D721Med (cell line): ENCODE measurements at places on chromosomes 1 and 21.
A peak's percentile ranks its signal among the peaks of the same experiment; 100 is the strongest.

DNA sequence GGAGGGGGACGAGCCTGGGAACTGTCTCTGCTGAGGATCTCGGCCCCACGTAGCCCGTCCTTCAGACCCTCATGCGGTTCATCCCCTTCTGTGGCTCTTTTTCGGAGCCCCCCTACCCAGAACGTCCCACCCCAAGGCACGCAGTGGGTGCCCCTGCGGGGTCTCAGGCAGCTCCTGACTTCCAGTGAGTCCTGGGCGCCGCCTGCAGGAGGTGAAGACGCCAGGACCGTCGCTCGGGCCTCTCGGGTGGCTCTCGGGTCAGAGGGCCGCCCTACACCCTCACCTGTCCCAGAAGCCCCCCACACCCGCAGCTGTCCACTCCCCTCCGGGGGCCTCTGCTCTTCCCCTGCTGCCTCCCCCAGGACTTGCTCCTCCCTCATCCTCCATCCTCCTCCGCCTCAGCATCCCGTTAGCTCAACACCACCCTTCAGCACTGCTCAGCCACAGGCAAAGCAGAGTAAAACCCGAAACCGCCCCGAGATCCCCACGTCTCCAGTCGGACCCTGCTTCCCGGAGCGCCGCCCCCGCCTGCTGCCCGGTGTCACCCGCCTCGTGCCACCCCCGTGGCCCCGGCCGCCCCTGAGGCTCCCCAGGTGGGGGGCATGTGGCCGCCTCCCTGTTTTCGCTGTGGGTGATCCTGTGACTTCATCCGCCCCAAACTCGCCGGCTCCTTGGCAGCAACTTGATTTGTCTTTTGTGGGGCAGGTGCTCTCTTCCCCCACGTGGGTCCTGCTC lies 13.3 kb upstream of the POFUT2 start:
- no peak for DNase-seq

- no peak for DNase-seq
Measured at GRCh38 chr1:95572962-95573361, 339.0 kb downstream of the RWDD3 start.

DNA sequence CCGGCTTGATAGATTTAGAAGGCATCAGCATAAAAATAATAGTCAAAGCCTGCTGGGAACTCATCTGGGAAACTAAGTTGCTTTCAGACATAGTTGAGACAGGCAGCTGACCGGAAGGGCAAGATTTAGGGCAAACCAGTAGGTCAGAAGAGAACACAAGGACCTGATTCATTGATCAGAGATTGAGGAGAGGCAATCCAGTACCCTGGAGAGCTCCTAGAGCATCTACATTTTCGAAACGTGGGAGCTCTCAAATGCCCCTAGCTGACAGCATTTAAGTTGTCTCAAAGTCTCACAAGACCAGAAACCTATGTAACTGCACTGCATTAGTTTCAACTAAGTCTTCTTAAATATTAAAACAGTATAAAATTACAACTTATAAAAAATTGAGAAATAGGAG lies 22.9 kb upstream of the MTF2 start:
- DNase-seq: no peak

- DNase-seq: no peak
Measured at GRCh38 chr1:15826810-15827507, 19.5 kb upstream of the UQCRHL start.

- no peak for DNase-seq
Measured at GRCh38 chr1:41380195-41380594, 19.0 kb downstream of the FOXO6 start.

DNA sequence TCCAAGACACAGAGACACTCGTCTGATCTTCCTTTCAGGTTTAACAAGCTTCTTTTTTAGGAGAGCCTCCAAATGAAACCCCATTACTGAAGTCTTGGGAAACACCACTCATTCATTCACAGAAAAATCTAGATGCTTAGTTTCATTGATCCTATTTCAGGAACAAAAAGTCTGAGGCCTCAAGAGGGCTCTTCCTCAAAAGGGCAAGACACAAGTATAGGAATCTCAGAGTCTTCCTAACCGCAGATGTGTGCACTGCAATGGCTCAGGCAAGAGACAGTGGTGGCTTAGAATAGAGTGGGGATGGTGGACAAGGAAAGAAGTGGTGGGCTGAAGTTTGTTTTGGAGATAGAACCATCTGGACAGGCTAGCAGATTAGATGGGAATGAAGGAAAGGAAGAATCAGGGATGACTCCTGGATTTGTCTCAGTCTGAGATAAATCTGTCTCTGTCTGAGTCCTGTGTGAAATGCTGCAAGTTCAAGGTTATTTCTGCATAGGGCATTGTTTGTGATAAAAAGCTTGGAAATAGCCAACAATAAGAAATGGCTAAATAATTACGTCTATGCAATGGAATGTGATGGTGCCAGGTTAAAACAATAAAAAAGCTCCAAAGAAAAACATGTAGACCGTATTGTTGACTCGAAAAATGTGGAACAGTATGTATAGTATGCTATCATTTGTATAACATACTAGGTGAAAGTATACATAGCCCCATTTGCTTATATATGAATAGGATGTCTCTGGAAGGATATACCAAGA lies 8.9 kb upstream of the CTSE start:
- DNase-seq: no peak

DNA sequence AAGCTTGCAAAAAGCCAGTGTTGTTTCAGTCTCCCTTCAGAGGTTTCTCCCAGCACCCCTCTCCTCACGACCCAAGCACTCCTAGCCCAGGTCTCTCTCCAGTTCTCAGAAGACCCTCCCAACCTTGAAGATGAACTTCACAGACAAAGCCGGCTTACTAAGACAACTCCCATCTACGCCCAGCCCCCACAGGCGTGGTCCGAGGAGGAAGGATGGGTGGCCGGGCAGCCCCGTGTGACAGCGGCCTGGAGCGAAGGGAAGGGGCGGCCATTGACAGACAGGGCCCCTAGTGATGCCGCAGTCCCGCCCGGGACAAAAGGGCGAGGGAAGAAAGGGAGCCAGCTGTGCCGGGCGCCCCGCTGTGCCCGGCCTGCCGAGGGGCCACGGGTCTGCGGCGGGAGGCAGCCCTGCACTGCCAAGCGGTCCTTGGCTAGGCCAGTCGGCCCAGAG lies 6.9 kb downstream of the PAX7 start:
- no peak for DNase-seq

DNA sequence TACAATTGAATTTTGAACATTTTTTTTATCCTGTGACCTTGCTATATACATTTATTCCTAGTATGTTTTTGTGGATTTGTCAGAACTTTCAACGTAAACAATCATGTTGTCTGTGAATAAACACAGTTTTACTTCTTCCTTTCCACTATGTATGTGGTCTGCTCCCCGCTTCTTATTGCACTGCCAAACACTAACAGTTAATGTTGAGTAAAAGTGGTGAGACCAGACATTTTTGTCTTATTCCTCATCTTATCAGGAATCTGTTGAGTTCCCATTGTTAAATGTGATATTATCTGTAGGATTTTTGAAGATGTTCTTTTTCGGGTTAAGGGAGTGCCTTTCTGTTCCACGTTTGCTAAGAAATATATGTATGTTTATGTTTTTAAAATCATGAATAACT lies 45.9 kb downstream of the CAMSAP2 start:
- DNase-seq: no peak

DNA sequence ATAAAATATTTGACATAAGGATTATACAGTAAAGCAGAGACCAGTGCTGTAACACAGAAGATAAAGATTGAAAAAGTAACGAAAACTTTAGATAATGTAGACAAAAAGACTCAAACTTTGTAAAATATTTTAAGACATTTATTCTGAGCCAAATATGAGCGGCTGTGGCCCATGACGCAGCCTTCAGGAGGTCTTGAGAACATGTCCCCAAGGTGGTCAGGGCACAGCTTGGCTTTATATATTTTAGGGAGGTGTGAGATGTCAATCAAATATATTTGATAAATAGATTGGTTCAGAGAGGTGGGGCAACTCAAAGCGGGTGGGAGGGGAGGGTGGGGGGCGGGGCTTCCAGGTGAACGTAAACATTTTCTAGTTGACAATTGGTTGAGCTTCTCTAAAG lies 81.2 kb downstream of the WDR4 start:
- DNase-seq: no peak

DNA sequence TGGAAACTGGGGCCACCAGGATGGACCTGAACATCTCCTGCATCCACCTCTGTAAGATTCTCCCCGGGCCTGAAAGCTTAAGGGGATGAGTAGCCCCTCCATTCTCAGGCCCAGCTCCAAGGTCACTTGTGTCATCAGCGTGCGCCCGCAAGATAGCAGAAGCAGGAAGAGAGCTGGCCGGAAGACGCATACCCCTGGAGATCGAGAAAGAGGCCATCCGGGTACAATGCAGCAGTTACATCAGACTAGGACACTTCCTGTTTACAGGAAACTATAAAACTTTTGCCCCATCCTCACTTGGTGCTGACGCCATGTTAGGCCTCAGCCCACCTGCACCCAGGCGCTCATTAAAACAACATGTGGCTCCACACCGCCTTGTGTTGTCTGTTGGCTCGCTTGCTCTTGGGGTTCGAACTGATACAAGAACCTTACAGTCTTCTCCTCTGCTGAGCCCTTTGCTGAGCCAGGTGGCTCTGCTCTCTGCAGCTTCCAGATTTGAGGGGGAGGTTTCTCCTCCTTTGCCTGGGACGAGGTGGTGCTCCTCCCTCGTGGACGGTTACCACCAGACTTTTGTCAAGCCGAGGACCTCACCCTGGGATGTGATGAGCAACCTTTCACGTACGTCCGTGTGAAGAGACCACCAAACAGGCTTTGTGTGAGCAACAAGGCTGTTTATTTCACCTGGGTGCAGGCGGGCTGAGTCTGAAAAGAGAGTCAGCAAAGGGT lies 277.5 kb upstream of the C1orf174 start:
- DNase-seq: no peak

GRCh38 chr1:186741640-186742039 lies 61.4 kb upstream of the PTGS2 start:
- no peak for DNase-seq

GRCh38 chr1:247390116-247390791 lies 25.7 kb upstream of the NLRP3 start:
- DNase-seq: peak; percentile 89

DNA sequence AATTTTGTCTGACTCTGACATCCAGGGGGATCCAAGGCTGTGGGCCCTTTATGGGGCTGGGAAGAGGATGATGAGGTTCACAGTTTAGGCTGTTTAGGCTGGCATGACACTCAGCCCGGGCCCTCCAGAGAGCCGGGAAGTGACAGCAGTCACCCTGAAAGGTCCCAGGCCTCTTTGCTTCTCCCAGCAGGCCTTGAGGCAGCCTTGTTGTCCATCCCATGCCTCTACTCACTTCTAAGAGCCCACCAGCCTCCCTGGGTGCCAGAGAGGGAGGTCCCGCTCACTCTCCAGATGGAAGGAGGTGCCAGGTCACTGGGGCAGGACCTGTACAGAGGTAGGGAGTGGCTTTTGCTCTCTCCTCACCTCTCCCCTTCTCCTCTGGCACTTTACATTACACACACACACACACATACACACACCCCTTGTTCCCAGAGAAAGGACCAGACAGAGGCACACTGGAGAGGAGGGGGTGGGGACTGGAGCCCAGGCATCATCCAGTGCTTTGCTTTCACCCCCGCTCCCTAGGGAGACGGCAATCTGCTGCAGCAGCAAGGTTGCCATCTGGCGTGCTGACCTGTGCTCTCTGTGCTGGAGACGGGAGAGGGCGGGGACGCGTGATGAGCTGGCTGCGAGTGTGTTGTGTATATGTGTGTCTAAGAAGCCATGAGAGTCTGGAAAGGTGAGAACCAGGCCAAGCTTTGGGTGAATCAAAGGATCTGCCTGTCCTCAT lies 4.6 kb downstream of the KLHDC8A start:
- no peak for DNase-seq

GRCh38 chr1:89274411-89274857 lies 1.8 kb upstream of the GBP5 start:
- DNase-seq: no peak

DNA sequence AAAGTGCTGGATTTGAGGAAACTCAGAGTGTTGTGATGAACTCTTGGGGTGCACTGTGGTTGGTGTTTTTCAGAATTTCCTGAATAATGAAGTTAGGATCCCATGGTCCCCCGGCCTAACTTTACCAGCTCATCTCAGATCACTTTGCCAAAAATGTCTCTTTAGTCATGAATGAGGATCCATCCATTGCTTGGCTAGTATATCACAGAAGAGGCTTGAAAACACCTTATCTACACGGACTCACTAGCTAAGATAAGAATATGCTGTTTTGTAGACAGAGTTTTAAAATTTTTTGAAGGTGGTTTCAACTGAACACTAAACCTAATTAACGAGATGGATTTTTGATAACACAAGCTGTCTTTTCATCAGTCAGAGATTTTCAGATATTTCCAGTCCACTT lies 53.8 kb downstream of the IVNS1ABP start:
- DNase-seq: no peak

DNA sequence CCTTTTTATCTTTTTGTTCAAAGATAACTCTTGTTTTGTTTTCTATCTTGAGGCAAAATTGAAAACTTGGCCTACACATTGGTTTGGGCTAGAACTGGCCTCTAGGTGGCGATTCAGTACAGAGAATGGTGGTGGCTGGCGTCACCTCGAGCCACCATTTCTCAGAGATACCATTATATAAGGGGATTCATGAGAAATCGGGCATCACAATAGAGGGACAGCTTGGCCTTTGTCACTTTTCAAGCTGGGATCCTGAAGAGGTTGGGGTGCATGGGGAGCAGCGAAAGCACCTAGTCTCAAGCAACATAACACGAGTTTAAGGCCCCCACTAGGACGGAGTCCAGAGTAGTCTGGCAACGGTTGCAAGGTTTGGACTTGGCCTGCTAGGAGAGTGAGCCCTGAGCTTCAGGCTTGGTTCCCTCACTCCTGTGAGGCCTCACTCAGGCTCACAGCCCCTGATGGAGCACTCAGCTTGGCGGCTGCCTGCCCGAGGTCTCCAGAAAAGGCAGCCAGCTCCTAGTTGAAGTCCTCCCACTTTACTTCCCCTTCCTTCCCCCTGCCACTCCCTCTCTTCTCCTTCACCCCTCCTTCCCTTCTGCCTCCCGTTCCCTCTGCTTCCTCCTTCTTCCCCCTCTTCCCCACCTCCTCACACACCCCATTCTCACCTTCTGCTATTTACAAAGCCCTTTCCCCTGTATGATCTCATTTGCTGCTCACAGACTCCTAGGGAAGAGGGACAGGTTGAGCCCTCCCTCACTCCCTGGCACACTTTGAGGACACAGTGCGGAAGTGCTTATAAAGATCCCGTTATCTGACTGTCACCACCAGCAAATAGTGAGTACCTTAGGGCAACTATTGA lies 67.8 kb downstream of the LRIG2 start:
- DNase-seq: peak; percentile 50

- no peak for DNase-seq
Measured at GRCh38 chr1:181169281-181169865, 80.9 kb downstream of the IER5 start.

DNA sequence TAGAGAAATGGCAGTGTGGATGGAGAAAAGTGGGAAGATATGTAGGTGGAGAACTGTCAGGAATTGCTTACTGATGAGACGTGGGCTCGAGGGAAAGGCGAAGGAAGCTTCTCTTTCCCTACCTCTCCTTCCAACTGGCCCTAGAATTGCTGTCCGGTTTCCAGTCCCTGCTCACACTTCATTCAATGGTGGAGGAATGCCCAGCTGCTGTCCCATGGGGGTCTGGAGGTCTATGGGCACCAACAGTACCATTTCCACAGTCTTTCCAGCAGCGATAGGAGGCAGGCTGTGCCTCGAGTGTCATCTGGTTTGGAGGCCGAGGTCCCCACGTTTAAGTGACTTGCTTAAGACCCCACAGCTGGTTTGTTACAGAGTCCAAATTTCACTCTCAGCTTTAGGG lies 31.5 kb upstream of the CD1D start:
- no peak for DNase-seq

- DNase-seq: no peak
Measured at GRCh38 chr1:42176902-42177519, 12.5 kb upstream of the GUCA2A start.
